Melanocyte of skin (primary cell): ENCODE measurements at places on chromosomes 16 and 17. TPM values are rescaled to one million over a fixed set of nuclear protein-coding genes. Genes with fewer than 3 reads are reported as not detected.

SERPINF2 gene
- under 0.01 and 0.46 TPM in 2 replicates for total RNA-seq

AMFR gene
- total RNA-seq: 181 and 200 TPM in 2 replicates

COPZ2 gene
- 8.6 and 11.7 TPM in 2 replicates for total RNA-seq

DNAAF8 gene
- total RNA-seq: under 0.01 and 0.36 TPM in 2 replicates

CCL17 gene
- total RNA-seq: 0.33 TPM in 1 of 2 replicates, not detected in the other

MPP3 gene
- 4.7 and 5.4 TPM in 2 replicates for total RNA-seq

SP2 gene
- 2.2 and 3.8 TPM in 2 replicates for total RNA-seq

C17orf107 gene
- total RNA-seq: 0.69 and 0.73 TPM in 2 replicates

USP6 gene
- total RNA-seq: not detected in 2 replicates
